Stimulated activated CD8-positive, alpha-beta memory T cell treated with anti-CD3 and anti-CD28 coated beads, Interleukin-4, amount 100 ng/mL, for 48 hours (primary cell): ENCODE measurements at places on chromosomes 7 and 10.
A peak's percentile ranks its signal among the peaks of the same experiment; 100 is the strongest.

DNA sequence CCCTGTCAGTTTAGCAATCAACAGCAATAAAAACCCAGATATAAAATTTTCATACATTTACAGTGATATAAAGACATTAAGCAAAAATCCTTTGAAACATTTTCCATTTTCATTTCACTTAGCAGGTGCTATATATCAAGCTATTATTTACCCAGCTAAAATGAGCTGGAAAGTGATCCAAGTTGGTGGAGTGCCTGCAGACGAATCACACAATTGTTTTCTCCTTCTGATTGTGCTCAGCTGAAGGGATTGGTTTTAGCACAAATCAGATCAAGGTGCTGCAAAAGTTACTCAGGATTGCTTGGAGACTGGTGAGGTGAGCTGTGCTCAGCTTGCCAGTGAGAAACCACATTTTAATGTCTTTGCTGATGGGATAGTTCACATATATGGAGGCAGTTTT, 138.1 kb downstream of the LRMDA start:
- DNase-seq: no peak

DNA sequence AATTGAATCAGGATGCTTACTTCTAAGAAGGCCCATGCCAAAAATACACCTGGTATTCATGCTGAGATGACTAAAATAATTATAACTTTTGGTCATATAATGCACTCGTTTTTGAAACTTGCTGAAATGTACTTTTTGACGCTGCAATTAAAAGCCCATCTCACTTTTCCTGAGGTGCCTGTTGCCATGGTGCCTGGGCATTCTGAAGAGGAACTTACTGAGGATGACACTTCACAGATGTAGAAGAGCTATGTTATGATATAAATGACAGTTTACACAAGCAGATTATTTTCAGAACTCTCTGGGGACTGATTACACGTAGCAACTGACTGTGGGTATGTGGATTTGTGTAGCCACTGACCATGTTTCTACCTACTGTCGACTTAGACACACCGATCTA, 182.4 kb downstream of the TPK1 start:
- DNase-seq: no peak

GRCh38 chr10:35327790-35328403, 8.4 kb upstream of the CCNY start:
- no peak for DNase-seq

GRCh38 chr7:80847895-80848294, 71.0 kb downstream of the SEMA3C start:
- no peak for DNase-seq

- no peak for DNase-seq
Measured at GRCh38 chr10:127195041-127195506, 1.3 kb downstream of the INSYN2A start.

DNA sequence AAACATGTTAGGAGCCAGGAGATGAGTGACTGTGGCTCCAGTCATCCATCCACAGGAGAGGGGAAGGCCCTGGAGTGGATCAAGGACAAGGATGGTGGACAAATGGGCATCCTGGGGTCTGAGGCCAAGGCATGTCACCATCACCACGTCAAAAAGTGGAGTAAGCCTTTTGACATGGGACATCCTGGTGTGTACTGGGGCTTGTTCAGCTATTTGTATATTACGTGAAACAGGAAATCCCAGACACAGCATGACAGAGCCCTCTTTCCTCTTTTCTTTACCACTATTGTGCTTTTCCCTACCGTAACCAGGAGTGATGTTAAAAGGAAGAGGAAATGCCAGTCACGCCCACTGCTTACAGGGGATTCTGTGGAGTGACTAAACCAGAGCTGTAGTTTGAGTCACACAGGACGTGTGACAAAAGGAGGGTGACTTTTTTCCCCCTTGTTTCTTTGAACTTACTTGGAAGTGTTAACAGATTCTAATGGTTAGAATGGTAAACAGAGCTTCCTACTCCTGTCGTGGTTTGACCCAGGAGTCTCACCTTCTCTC, 15.4 kb downstream of the ACSL5 start:
- DNase-seq: peak; percentile 65

DNA sequence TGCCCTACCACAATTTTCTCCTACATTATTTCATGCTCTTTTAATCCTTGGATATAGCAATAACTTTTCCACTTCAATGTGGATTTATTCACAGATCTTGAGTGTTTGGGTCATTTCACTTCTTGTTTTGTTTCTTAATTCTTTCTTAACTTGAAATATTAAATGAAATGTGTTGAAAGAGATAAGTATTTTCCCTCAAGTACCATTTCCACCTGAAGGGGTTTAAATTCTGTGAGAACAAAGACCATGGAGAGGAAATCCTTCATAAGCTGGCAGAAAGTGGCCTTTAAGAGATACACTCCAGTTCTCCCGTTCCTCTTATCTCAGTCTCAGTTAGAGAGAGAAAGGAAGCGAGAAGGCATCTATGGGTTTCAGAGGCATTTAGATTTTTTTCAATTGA, 14.1 kb upstream of the DLD start:
- no peak for DNase-seq
